ENCODE measurements at places on chromosomes 7 and 10.

GRCh38 chr7:128035712-128036111, 4.5 kb upstream of the LRRC4 start:
- DNase-seq, result no peak

GRCh38 chr7:117874191-117874700, 1.0 kb upstream of the CTTNBP2 start:
- DNase-seq, result no peak

GRCh38 chr7:73904219-73905137, 43.5 kb downstream of the TMEM270 start:
- DNase-seq, result no peak

GRCh38 chr10:19549503-19549902, 266.7 kb upstream of the PLXDC2 start:
- DNase-seq, result no peak

DNA sequence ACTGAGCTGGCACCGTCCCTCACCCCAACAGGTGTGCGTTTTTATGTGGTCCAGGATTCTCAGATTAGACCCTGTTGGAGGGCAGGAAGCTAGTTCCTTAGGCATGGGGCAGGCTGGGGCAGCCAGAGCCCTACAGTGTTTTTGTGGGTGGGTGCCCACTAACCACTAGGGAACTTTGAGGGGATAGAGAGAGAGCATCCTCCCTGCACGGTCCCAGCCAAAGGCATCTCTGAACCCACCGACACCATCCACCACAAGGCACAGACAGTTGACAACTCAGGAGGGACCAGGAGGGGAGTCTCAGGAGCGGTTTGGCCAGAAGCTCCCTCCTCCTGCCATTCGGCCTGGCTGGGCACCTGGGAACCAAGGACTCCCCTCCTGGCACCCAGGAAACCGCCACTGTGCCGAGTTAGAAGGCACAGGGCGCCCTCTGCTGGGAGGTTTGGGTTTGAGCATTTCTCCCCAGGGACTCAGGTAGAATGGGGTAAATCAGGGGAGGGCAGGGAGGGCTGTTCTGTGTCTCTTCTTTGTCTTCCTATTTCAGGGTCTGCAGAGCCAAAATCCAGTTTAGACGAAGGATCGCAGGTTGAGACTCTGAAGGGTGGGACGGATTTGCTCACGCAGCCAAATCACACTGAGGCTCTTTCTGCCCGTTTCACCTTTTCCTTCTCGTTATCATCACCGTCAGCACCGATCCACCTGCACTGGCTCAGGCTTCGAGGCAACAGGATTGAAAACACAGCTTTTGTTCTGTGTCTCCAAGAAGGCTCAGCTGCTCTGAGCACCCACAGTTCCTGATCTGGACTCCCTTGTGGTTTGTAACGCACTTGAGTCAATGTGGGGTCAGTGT, 84.8 kb upstream of the COL13A1 start:
- DNase-seq, result no peak

GRCh38 chr10:21015851-21016250, 118.7 kb upstream of the NEBL start:
- no peak for DNase-seq

GRCh38 chr10:103885617-103886016, 30.2 kb upstream of the SH3PXD2A start:
- no peak for DNase-seq

GRCh38 chr10:118309911-118310310, 32.2 kb downstream of the FAM204A start:
- DNase-seq, result no peak

- no peak for DNase-seq
Measured at GRCh38 chr7:137871170-137871915, 24.6 kb upstream of the DGKI start.

DNA sequence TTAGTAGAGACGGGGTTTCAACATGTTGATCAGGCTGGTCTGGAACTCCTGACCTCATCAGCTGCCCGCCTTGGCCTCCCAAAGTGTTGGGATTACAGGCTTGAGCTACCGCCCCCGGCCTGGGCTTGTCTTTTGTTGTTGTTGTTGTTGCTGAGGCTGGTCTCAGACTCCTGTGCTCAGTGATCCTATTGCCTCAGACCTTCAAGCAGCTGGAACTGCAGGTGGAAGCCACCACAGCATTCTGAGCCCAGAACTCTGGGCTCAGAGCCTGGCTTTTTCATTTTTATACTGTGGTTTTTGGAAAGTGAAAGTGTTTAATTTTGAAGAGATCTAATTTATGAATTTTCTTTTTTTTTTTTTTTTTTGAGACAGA, 16.2 kb upstream of the DNAJB6 start:
- DNase-seq, result no peak

GRCh38 chr7:102064361-102065025, 222.2 kb upstream of the SH2B2 start:
- DNase-seq, result no peak

DNA sequence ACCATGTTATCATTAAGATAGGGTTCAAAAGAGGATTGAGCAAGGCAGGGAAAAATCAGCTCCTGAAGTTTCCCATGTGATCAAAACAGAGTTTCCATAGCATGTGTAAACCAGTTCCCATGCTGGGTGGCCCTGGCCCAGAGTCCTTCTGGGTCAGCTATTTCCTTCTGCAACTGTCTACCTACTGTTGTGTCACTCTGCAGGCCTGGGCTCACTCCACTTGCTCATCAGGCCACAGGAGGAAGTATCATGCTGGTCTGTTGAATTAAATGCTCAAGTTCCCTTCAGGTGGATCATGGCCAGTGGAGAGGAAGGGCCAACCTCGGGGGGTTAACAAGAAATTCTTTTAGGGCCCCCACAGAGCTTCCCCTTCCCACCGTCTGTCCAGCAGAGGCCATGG, 104.7 kb downstream of the GFRA1 start:
- DNase-seq, result no peak

- DNase-seq, result no peak
Measured at GRCh38 chr10:92111336-92111939, 179.4 kb downstream of the CPEB3 start.

GRCh38 chr10:63901228-63901627, 380.0 kb downstream of the REEP3 start:
- DNase-seq, result no peak

DNA sequence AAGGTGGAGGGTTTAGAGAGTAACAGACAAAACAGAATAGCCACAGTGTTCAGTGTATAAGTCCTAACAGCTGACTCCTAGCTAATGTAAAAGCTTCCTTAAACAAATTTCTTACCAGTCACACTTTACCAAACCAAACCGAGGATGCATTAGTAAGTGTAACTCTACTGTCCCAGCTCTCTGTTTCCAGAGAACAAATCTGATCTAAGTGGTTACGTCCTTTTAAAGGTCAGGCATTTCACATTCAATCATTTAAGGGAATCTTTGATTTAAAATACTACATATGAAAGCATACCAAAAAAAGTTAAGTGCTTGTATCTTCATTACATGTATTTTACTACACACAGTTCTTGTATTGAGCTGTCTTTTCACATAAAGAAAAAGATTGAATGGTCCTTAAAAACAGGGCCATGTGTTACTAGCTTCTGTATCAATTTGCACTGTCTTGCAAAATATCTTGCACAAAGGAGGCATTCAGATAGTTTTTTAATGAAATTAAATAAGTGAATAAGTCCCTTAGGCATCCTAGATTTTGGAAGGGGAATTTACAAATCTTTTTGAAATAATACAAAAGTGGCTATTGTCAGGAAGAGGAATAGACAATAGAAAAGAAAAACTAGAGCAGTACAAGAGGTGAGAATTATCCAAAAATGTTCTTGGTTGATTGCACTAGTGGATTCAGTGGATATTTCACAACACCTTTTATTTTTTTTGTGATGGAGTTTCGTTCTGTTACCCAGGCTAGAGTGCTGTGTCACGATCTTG, 58.4 kb upstream of the SPOCK2 start:
- no peak for DNase-seq

- DNase-seq, result no peak
Measured at GRCh38 chr10:71048971-71049615, 160.7 kb upstream of the PCBD1 start.
